Cortex of kidney (tissue), 1 donor: ENCODE measurements at places on chromosomes 12 and 14.

DNA sequence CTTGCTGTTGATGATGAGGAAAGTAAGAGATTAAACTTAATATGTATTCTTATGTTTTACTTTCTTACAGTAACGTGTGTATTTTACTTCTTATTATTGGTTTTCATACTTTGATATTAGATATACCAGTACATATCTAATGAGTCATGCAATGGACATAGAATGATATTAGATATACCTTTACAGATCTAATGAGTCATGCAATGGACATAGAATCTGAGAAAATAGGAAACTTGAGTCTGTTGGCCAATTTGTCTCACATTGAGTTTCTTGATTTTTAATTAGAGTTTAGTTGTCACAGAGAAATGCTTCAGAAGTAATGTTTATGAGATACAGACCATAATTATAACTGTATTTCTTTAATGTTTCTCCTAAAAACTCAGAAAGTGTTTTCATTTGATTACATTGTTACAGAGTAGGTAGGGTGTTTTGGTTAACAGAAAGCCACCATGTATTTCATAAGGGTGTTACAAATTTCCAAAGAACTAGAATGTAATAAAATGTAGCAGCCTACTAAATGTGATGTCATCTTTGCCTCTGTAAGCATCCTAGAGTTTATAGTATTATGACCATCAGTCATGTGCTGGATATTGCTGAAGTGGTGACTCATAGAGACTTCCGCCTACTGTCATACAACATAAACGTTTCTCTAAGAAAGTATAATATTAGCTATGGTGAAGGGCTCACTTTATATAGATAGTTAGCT, 3.0 kb downstream of the GAS2L3 start:
- no peak for DNase-seq

DNA sequence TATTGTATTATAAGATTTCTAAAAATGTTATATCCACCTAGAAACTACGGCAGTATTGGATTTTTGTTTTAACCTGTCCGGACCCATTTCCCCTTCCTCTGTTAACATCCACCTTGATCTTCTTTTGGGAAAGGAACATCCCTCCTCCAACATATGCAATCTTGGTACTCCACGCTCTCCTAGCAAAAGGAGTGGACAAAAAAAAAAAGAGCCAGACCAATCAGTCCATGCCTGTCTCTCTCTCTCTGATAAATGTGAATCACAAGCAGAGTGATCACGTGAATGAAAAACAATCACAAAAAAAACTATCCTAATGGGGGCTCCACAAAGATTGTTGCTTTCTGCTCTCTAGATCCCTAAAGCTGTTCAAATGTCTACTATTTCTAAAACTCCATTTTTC, 27.1 kb downstream of the OSBPL8 start:
- DNase-seq: no peak

GRCh38 chr12:84069198-84069597, 843.4 kb downstream of the SLC6A15 start:
- DNase-seq: no peak

GRCh38 chr12:98154850-98155249, 360.5 kb upstream of the TMPO start:
- no peak for DNase-seq

DNA sequence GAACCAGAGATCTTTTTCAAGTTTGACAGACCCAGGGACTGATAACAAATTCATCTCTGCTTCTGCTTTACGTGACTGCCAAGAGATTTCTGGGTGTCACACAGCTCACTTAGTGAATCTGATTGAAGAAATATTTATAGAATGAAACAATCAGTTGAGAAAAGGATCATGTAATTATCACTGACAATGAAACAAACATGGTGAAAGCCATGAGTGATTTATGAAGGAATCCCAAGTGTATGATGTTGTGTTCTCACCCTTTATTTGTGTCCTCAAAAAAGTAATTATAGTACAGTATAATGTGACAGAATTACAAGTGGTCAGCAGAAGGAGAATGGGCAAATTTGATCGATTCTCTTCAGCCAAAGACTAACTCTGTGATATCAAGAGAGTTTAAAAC, 177.3 kb downstream of the BMP4 start:
- DNase-seq: no peak
